Heart right ventricle (tissue), 16 donors: ENCODE measurements at places on chromosomes 12 and 14.

DNA sequence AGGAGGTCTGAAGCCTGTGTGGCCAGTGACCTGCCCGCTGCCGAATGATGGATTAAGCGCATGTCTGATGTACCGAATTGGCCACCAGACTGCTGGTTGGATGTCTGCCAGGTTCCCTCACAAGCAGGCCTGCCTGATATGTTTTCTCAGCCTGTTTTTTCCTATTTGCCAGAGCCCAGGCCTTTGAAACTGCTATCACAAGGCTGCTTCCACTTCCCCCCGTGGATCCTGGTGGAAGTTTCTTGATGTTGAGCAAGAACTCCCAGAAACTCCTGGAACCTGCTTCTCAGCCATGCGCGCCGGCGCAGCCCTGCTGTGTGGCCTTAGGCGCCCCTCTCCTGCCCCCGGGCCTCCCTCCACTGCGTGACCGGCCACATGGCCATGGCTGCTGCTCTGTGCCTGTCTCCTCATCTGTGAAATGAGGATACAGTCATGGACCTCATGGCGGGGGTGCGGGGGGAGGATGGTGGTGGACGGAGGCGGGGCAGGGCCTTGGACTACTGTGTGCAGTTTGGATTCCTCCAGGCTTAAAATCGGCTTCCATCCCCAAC, 56.6 kb downstream of the CALM1 start:
- H3K27me3 ChIP-seq = no peaks in the 10 kb centered on the region
- DNase-seq = peak; percentile 32

DNA sequence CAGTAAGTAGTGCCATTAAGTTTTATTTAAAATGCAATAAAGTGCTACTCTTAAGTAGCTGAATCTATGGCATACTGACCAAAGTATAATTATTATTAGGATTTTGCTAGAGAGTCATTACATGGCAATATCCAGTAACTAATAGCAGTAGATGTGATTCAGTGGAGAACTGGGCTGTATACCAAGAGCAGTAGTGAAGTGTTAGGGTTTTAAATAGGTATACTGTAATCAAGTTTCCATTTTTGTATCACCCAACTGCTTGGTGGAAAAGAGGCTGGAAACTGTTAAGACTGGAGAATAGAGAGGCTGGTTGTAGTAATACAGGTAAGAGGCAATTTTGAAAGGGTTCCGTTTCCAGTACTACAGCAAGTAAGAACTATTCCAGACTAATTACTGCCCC, 13.3 kb upstream of the LLPH start:
- DNase-seq = no peak
- H3K4me3 ChIP-seq = no peak overlapping the region
- H3K27me3 ChIP-seq = no peaks in the 10 kb centered on the region
- H3K4me1 ChIP-seq = peaks cover 26% of the 10 kb centered on the region
- H3K27ac ChIP-seq = no peak overlapping the region

DNA sequence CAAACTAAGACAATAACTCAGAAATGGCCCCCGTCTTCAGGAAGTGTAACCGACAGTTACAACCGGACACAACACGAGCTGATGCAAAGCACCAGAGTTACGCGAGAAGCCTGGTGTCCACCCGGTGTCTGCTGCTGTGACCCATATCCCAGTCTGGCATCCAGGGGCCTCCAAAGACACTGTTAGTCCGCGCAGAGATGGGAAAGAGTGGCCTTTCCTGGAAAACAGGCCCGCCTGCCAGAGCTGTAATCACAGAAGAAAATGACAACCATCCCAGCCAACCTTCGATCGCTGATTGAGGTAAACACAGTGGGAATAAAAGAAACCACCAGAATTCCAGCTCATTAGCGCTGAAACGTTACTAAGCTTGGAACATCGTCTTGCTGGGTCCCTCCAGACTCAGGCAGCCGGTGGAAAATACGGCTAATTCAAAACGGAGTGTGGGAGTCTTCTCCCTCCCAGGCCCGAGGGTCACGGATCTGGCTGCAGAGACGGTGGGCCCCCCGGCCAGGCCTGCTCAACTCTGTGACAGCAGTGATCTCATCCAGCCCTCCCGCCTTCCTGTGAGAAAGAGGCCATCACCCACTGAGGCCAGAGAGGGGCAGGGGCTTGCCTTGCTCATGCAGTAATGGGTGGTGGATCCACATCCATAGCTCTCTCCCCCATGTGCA, 273.9 kb upstream of the RTL1 start:
- DNase-seq = no peak
- H3K4me1 ChIP-seq = no peaks in the 10 kb centered on the region
- no peak overlapping the region for H3K4me3 ChIP-seq
- H3K27ac ChIP-seq = no peak overlapping the region
- H3K27me3 ChIP-seq = no peaks in the 10 kb centered on the region

- no peaks in the 10 kb centered on the region for H3K27me3 ChIP-seq
- no peak for DNase-seq
- no peaks in the 10 kb centered on the region for H3K36me3 ChIP-seq
- no peaks in the 10 kb centered on the region for H3K4me1 ChIP-seq
- H3K27ac ChIP-seq = no peak overlapping the region
- no peak overlapping the region for H3K4me3 ChIP-seq
Observed at GRCh38 chr12:105289114-105289904, 41.2 kb upstream of the C12orf75 start.

GRCh38 chr12:11958221-11959091, 112.3 kb upstream of the BCL2L14 start:
- DNase-seq = no peak
- peaks cover 9% of the 10 kb centered on the region for H3K27me3 ChIP-seq
- no peak overlapping the region for H3K4me3 ChIP-seq
- H3K27ac ChIP-seq = no peak overlapping the region

DNA sequence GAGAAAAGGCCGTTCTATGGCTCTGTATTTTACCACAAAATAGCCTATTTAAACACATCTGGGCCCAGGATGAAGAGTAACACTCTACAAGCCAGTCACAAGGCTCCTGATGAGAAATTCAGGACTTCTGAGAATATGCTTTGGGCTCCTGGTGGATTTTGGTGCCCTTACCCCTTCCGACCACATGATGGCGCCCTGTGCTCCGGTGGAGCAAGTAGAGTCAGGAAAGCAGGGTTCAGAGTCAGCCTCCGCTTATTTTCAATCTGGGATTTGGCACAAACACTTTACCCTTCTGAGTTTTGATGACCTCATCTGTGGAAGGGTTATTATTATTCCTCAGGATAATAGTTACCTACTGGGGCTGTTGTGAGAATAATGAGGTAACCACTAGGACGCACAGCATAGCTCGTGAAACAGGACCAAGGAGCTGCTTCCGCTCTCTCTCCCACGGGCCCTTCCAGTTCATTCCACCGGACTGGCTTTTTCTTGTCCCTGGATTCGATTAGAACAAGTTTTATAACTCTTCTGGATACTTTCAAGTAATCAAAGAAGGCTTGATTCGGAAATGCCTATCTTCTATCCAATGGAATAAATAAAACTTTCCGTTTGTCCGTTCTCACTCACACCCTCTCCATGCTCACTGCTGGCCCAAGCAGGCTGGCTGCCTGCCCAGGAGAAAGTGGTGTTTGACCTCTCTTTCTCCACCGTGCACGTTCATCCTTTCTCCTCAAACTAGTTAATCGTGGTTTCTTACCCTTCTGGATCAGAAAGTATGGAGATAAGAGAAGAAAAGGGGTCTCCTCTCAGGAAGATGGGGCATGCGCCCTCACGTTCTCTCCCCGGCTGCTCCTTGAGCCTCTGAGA, 104.6 kb downstream of the GALC start:
- peak; percentile 14 for DNase-seq
- no peak overlapping the region for H3K4me3 ChIP-seq
- no peak overlapping the region for H3K27ac ChIP-seq
